ENCODE measurements at places on chromosomes 16 and 17. TPM values are rescaled to one million over a fixed set of nuclear protein-coding genes. Genes with fewer than 3 reads are reported as not detected.

AP2B1 gene
- 42.7 TPM for total RNA-seq

ATP2A1 gene
- 0.28 TPM for total RNA-seq

KRT222 gene
- total RNA-seq: 0.09 TPM

CTU2 gene
- total RNA-seq: 21.0 TPM

All from smooth muscle cell of bladder (primary cell).